ENCODE measurements at places on chromosomes 5 and 9.

- H3K36me3 ChIP-seq = no peaks in the 10 kb centered on the region
- no peaks in the 10 kb centered on the region for H3K27me3 ChIP-seq
- no peak overlapping the region for H3K27ac ChIP-seq
- H3K4me1 ChIP-seq = no peaks in the 10 kb centered on the region
These were observed 25.1 kb upstream of the SHB start for GRCh38 chr9:38094165-38094564.

GRCh38 chr9:107805201-107805600, 315.6 kb upstream of the KLF4 start:
- no peaks in the 10 kb centered on the region for H3K27me3 ChIP-seq
- no peak overlapping the region for H3K27ac ChIP-seq
- no peaks in the 10 kb centered on the region for H3K36me3 ChIP-seq
- no peak overlapping the region for H3K4me3 ChIP-seq
- no peaks in the 10 kb centered on the region for H3K4me1 ChIP-seq

DNA sequence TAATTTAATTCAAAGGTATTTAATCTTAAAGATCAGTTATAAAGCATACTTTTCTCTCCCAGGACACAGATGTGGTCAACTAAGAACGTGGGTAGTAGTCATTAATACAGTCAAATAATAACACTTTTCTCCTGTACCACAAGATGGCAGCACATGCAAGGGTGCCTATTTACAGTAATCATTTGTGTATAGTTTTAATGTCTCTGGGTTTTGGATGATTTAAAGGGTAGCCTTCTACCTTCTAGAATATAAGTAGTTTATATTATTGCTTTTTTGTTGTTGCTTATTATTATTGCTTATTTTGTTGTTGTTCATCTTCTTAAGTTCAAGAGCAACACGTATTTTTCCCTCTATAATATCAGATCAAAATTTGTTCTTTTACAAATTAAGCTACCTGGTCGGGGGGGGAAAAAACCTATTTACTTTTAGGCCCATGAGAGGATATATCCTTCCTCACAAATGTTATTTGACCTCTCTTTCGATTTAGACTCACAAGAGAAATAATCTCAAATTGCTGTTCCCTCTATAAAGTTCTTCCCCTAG, 59.6 kb upstream of the SLC27A6 start:
- no peaks in the 10 kb centered on the region for H3K27me3 ChIP-seq
- no peak for DNase-seq
- no peak overlapping the region for H3K4me3 ChIP-seq
- H3K27ac ChIP-seq = no peak overlapping the region
- H3K36me3 ChIP-seq = no peaks in the 10 kb centered on the region

DNA sequence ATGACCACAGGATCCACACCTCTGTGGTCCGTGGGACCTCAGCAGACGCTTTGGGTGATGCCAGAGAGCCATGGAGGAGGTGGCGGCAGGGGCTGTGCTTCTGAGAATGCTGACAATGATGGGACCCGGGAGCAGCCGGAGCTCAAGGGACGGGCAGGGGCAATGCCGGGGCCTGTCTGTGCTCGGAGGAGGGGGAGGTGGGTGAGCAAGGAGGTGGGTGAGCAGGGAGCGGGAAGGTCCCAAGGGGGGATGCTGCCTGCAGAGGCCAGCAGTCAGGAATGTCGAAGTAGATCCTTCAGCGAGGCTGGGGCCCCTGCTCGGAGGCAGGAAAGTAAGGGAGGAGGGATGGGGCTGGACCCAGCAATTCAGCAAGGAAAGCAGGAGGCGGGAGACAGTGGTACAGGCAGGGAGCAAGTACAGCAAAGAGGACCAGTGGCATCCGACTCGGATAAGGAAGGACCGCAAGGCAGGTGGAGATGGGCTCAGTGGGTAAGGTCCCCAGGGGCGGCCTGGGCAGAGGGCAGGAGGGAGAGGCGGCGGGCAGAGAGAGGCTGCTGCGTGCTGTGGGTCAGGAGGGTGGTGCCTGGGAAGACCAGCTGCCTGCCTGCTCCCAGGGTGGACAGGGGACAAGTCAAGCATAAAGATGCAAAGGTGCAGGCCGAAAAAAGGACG, 49.0 kb downstream of the ADAMTS2 start:
- no peak overlapping the region for H3K27ac ChIP-seq
- H3K27me3 ChIP-seq = no peaks in the 10 kb centered on the region
- no peaks in the 10 kb centered on the region for H3K36me3 ChIP-seq
- no peak overlapping the region for H3K4me3 ChIP-seq
- H3K4me1 ChIP-seq = peaks cover 7% of the 10 kb centered on the region

GRCh38 chr9:14993061-14993800, 83.0 kb upstream of the FREM1 start:
- no peaks in the 10 kb centered on the region for H3K36me3 ChIP-seq
- no peak overlapping the region for H3K27ac ChIP-seq
- no peaks in the 10 kb centered on the region for H3K4me1 ChIP-seq
- peak overlapping the region; percentile 65 for H3K4me3 ChIP-seq
- no peak for DNase-seq
- no peaks in the 10 kb centered on the region for H3K27me3 ChIP-seq

DNA sequence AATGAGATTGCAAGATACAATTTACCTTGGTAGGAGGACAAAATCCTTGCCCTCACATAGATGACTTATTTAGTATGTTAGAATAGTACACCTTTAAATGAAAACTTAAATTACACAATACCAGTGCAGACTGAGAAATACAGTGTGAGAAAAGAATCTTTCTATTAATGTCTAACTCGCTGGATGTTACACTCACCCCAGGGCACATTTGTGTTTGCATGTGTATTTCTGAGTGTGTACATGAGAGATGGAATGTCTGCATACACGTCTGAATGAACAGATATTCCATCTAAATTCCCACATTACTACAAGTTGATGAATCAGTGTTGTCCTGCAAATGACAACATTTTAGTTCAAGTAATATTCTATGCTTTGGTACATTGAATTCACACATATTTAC, 99.8 kb downstream of the KLHL3 start:
- no peak overlapping the region for H3K27ac ChIP-seq
- H3K4me3 ChIP-seq = no peak overlapping the region
- H3K4me1 ChIP-seq = no peaks in the 10 kb centered on the region
- DNase-seq = no peak

DNA sequence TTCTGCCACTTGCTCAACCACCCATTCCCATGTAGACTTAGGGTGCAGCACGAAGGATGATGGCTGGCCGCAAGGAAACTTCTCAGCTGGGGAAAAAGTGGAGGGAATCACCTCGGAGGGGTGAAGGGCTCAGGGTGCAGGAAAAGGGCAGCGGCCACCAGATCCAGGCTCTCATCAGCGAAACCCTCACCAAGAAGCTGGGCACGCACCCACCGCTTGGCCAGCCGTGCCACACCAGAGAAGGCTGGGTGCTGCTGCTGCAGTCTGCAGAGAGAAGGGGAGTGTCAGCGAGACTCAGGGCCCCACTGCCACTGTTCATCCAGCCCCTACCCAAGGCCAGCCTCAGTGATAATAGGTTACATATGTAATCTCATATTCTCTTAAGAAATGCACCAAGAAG, 8.6 kb downstream of the NOL6 start:
- no peaks in the 10 kb centered on the region for H3K4me1 ChIP-seq
- no peaks in the 10 kb centered on the region for H3K27me3 ChIP-seq
- H3K36me3 ChIP-seq = peaks cover 85% of the 10 kb centered on the region
- DNase-seq = no peak

- no peak overlapping the region for H3K27ac ChIP-seq
- H3K27me3 ChIP-seq = no peaks in the 10 kb centered on the region
- no peaks in the 10 kb centered on the region for H3K36me3 ChIP-seq
- DNase-seq = no peak
- no peak overlapping the region for H3K4me3 ChIP-seq
- H3K4me1 ChIP-seq = no peaks in the 10 kb centered on the region
These were observed 10.9 kb upstream of the IL12B start for GRCh38 chr5:159341145-159341544.

GRCh38 chr5:59180515-59180914, 597.6 kb downstream of the RAB3C start:
- no peak for DNase-seq
- no peak overlapping the region for H3K27ac ChIP-seq
- H3K4me3 ChIP-seq = no peak overlapping the region
- no peaks in the 10 kb centered on the region for H3K27me3 ChIP-seq
- no peaks in the 10 kb centered on the region for H3K36me3 ChIP-seq
- H3K4me1 ChIP-seq = no peaks in the 10 kb centered on the region

GRCh38 chr9:76424491-76424890, 30.3 kb upstream of the RFK start:
- H3K27me3 ChIP-seq = no peaks in the 10 kb centered on the region
- H3K4me3 ChIP-seq = no peak overlapping the region
- DNase-seq = no peak
- no peaks in the 10 kb centered on the region for H3K36me3 ChIP-seq

GRCh38 chr5:88384886-88385285, 116.2 kb upstream of the TMEM161B start:
- H3K27me3 ChIP-seq = no peaks in the 10 kb centered on the region
- H3K4me3 ChIP-seq = no peak overlapping the region
- no peak overlapping the region for H3K27ac ChIP-seq
- no peak for DNase-seq
- no peaks in the 10 kb centered on the region for H3K4me1 ChIP-seq

GRCh38 chr5:53350991-53351770, 129.2 kb upstream of the FST start:
- no peak for DNase-seq
- H3K36me3 ChIP-seq = no peaks in the 10 kb centered on the region
- H3K4me1 ChIP-seq = no peaks in the 10 kb centered on the region

DNA sequence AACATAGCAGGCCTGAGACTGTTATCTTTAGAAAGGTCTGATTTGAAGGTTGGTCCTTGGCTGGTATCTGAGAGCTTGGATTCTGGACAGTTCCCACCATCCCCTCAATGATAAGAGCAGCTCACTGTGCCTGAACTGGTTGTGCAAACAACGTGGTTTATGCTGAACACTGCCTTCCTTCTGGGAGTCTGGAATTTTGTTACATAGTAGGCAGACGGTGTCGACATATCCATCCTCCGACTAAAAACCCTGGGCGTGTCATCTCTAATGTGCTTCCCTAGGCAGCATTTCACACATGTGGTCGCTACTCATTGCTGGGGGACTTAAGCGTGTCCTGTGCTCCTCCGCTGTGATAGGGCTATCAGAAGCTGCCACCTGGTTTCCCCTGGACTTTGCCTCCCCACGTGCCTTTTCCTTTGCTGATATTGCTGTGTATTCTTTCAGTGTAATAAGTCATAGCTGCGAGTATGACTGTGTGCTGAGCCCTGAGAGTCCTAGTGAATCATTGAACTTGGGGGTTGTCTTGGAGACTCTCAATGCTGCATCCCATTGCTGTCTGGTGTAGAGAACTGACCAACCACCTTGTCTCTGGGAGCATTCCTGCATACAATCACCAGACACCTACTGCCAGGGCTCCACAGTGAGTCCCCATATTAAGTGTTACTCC, 119.1 kb upstream of the TBC1D2 start:
- H3K36me3 ChIP-seq = no peaks in the 10 kb centered on the region
- DNase-seq = no peak
- no peak overlapping the region for H3K27ac ChIP-seq
- H3K27me3 ChIP-seq = no peaks in the 10 kb centered on the region
- no peaks in the 10 kb centered on the region for H3K4me1 ChIP-seq

- no peak overlapping the region for H3K27ac ChIP-seq
- no peak for DNase-seq
- H3K36me3 ChIP-seq = peaks cover 23% of the 10 kb centered on the region
- H3K4me3 ChIP-seq = no peak overlapping the region
- no peaks in the 10 kb centered on the region for H3K4me1 ChIP-seq
- H3K27me3 ChIP-seq = no peaks in the 10 kb centered on the region
These were observed 20.1 kb upstream of the CFAP157 start for GRCh38 chr9:127686461-127687393.

DNA sequence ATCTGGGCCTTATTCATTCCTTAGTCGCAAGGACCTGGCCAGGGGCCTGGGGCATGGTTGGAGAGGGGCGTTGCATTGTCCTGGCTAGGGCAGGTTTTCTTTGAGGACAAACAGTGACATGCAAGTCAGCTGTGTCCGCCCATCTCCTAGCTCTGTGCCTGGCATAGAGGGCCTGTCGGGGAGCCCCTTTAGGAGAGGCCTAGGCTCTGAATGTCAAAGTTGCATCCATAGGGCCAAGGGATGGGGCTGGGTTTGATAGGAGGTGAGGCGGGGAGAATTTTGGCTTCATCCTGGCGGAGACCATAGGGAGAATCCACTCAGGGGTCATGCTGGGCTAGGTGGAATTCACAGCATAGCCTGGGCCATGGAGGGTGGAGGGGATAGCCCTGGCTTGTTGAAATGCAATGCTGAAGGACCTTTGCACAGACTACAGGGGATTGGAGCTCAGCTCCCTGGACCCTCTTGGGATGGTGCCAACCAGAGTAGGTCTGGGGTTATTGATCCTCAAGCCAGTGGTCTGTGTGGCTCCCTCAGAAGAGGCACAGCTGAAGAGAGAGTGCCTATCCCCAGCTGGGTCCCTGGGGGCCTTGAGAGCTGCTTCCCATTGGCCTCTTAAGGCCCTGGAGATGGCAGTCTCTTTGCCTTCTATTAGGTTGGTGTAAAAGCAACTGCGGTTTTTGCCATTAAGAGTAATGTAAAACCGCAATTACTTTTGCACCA, 104.0 kb downstream of the RGS3 start:
- peaks cover 34% of the 10 kb centered on the region for H3K4me1 ChIP-seq
- H3K27me3 ChIP-seq = no peaks in the 10 kb centered on the region
- no peaks in the 10 kb centered on the region for H3K36me3 ChIP-seq
- H3K27ac ChIP-seq = peak overlapping the region; percentile 94
- peak overlapping the region; percentile 81 for H3K4me3 ChIP-seq

DNA sequence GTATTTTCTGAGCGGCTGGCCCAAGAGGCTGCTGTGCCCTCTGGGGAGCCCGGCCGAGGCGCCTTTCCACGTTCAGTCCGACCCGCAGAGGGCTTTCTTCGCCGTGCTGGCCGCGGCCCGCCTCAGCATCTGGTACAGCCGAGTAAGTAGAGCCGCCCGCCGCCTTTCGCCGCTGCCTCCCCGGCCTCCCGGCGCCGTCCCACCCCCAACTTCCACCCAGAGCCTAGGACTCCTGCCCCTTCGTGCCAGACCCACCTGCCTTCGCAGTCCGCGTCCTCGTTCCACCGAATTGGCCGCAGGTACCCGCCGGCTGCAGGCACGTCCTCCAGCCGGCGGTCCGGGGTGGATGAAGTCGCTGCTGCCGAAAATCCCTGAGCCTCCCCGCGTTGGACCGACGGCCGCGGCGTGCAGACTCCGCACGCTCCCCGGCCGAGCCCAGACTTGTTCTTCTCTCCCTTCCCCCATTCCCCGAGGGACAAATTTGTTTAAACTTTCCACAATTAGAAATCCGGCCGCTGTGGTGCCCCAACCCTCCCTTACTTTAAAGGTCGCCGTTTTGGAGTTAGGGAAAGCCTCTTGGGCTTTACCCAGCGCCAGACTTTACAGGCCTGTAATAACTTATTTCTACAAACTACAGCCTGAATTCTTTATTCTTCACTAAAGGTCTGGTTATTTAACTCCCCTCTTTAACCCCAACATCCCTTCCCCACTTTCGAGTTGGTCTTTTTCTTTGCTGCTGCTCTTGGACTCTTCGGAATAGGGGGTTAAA, 589 bp downstream of the RIC1 start:
- H3K27me3 ChIP-seq = no peaks in the 10 kb centered on the region
- H3K36me3 ChIP-seq = no peaks in the 10 kb centered on the region
- peaks cover 39% of the 10 kb centered on the region for H3K4me1 ChIP-seq

DNA sequence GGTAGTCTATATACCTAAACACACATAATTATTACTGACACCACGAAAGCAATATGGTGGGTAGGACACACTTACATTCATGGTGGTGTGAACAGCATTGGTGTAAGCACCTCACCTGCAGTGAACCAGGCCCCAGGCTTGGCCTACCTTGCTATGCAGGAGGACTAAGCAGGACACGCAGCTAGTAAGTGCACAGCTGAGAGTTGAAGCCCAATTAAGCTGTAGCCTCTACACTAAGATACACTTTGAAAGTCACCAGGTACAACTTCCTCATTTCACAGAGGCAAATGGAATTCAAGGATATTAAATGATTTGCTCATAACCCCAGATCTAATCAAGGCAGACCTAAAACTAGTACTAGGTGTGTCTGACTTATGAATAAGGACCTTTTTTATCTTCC, 145.8 kb upstream of the PAPPA start:
- no peak for DNase-seq
- H3K27ac ChIP-seq = no peak overlapping the region
- no peaks in the 10 kb centered on the region for H3K36me3 ChIP-seq
- no peak overlapping the region for H3K4me3 ChIP-seq

All from ascending aorta (tissue), 2 donors.